ENCODE measurements at places on chromosomes 7 and 10.
A peak's percentile ranks its signal among the peaks of the same experiment; 100 is the strongest.

DNA sequence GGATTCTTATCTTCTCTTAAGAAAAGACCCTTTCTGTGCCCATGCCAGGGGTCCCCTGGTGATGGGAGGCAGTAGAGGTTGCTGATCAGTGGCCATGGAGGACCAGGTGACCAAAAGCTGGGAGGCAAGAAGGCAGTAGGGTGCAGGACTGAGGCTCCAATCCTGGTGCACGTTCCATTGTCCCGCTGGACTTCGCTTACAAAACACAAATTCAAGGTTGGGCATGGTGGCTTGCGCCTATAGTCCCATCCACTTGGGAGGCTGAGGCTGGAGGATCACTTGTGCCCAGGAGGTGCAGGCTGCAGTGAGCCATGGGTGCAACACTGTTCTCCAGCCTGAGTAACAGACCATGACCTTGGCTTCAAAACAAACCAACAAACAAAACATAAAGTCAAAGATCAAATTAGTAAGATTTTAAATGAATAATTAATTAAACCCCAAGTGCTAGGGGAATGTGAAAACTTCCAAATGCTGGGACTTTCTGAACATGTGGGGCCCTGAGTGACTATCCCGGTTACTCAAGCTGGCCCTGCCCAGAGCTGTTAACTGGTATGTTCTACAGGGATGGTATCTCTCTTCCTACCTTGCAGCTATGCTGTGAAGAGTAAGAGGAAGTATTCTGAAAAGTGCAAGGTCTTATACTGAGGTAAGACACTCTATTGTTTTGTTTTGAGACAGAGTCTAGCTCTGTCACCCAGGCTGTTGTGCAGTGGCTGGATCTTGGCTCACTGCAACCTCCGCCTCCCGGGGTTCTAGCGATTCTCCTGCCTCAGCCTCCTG, 97.6 kb downstream of the LYZL2 start:
- no peak for DNase-seq

DNA sequence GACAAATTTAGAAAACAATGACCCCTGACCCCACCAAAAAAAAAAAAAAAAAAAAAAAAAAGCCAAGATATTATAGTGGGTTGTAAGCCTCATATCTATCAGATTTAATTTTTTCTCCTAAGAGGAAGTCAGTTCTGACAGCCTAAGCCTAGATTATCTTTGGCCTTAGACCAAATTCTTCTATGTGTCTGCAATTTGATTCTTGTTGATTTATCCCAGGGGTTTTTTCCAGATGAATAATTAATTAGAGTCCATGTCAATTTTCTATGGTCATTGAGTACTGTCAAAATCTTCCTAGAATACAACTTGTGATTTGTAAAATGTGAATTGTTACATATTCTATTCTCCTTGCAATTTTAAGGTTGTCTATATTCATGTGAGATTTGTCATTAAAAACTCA, 151.6 kb upstream of the CACNA2D1 start:
- no peak for DNase-seq

DNA sequence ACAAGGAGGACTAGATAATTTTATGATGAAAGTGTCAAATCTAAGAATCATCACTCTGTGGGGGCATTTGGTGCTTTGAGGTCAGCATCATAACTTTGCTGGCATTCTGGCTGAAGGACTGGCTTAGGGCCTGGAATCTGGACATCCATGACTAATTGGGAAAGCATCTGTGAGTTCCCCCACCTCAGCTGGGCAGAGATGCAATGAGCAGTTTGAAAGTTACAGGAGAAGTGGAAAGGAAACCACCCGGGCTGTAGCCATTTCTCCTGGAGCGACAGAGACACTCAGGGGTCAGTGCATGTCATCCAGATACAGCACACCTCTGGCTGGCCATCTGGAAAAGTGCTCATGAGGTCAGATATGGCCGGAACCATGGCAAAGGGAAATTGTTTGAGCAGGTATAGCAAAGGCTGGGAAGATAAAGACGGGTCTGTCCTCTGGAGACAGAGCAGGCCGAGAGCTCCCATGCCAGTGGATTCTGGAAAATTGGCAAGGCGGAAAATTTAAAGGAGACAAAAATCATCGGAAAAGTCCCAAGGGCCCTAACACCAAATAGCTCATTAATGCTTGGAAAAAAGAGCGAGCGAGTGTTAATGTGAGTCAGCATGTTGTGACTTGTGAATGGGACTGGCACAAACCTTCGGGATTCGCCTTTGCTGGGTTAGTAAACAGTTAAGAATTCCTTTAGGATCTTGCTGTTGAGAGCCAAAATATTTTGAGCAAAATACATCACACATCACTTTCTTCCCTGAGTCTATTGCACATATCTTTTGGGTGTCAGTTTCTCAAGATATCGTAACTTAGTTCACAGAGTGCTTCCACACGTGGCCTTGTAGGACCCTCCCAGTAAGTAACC, 188.4 kb upstream of the AGK start:
- DNase-seq = peak; percentile 32

- no peak for DNase-seq
Observed at GRCh38 chr10:90732581-90732980, 125.3 kb downstream of the HTR7 start.

GRCh38 chr10:5589661-5590511, 65.1 kb downstream of the CALML3 start:
- peak; percentile 78 for DNase-seq

DNA sequence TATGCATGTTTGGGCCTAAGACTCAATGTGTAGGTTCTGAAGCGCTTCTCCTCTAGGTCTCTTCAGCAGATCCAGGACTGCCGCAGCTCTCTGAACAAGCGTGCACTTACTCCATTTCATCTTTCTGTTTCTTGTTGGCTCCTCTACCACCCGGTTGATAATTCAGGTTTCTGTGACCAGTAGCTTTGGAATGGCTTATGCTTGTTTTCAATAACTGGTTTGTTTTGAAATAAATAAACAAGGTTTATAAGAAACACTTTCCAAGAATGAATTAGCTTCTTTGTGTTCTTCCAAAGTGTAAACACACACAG, 1.5 kb downstream of the MDFIC start:
- DNase-seq = no peak

GRCh38 chr10:8193546-8193945, 139.1 kb downstream of the GATA3 start:
- DNase-seq = no peak

- peak; percentile 87 for DNase-seq
Observed at GRCh38 chr7:137978464-137979237, 23.2 kb downstream of the CREB3L2 start.
